CD4-positive, alpha-beta T cell (primary cell): ENCODE measurements at places on chromosomes 13 and 19.
A peak's percentile ranks its signal among the peaks of the same experiment; 100 is the strongest.

GRCh38 chr13:84096216-84096615, 213.9 kb upstream of the SLITRK1 start:
- no peak for DNase-seq
- no peaks in the 10 kb centered on the region for H3K27me3 ChIP-seq
- no peak overlapping the region for H3K27ac ChIP-seq
- no peaks in the 10 kb centered on the region for H3K36me3 ChIP-seq
- no peak overlapping the region for H3K4me3 ChIP-seq

DNA sequence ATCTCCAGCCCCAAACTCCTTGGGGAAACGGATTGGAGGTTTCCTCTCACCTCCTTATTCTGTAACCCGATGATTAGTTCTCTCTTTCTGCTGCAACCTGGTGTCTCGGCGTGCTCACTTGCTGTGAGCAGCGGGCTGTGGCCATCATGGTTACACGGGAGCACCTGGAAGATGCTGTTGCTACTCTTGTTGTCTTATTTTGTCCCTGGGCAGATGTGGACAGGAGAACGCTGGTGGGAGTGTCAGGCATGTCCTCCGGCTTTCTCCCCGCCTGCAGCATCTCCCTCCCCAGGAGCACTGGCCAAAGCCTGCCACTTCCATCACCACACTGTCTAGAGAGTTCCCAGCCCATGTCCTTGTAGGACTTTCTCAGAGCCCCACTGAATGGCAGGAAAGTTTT, 211.8 kb upstream of the ZNF536 start:
- peaks cover 2% of the 10 kb centered on the region for H3K27me3 ChIP-seq

DNA sequence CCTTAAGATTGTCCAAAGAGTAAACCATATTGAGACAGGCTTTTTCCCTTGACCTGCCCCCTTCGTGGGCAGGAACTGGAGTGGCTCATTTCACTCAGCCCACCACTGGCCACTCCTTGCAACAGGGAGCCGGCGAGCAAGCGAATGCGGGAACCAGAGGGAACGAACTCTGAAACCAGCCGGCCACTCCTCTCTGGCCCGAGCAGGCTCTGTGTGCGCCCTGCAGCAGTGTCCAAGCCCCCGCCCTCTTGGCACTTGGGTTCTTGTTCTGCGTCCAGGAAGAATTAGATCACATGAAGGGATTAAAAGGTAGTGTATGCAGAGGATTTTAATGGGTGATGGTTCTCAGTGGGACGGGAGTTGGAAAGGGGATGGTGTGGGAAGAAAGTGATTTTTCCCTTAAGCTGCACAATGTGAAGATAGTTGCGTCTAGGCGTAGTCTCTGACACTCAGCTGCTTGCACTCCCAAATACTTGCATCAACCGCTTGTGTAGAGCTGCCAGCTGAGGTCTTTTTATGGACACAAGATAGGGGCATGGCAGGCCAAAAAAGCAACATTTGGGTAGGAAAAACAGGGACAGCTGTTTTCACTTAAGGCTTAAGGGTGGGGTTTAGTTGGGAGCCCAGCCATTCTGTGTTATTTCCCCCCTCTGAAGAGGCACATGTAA, 1209.7 kb upstream of the PCDH20 start:
- H3K27me3 ChIP-seq = no peaks in the 10 kb centered on the region
- H3K36me3 ChIP-seq = no peaks in the 10 kb centered on the region
- H3K4me3 ChIP-seq = no peak overlapping the region
- no peaks in the 10 kb centered on the region for H3K4me1 ChIP-seq
- no peak overlapping the region for H3K27ac ChIP-seq
- no peak for DNase-seq

DNA sequence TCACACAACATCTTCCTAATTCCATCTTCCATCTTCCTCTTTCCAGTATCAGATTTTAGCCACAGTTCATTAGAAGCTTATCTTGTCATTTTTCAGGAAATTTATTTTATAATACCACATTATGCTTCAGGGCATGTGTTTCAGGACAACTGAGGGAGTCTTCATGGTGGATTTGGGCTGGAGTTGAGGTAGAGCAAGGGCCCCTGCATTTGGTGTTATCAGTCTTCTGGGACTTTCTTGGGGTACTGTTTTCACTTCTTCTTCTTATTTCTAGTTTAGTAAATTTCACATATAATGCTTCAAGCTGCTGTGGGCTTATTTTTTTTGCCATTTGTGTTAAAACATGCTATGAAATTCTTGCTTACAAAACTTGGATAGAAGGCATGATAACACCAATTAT, 188.7 kb downstream of the LHFPL6 start:
- H3K27ac ChIP-seq = no peak overlapping the region
- DNase-seq = no peak
- no peak overlapping the region for H3K4me3 ChIP-seq
- peaks cover 8% of the 10 kb centered on the region for H3K27me3 ChIP-seq
- H3K4me1 ChIP-seq = no peaks in the 10 kb centered on the region

- peak overlapping the region; percentile 85 for H3K27ac ChIP-seq
- H3K27me3 ChIP-seq = no peaks in the 10 kb centered on the region
- H3K4me3 ChIP-seq = no peak overlapping the region
- peak; percentile 80 for DNase-seq
Measured at GRCh38 chr19:18023622-18024251, 15.8 kb downstream of the ARRDC2 start.

DNA sequence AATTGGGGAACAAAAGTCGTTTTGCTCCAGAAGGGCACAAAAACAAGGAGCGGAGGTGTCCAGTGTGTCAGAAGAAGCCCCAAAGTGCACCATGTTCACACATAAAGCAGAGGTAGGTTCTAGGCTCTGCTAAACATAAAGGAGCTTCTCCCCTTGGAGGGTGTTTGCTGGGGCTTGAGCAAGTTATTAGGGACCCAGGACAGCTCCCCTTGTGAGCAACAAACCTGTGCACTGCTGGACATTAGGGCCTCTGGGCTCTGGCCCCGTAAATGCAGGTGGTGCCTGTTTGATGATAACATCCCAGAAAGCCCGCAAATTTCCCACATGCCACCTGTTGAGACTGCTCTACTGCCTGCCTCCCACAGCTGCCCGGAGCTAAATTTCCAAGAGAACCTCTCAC, 10.8 kb downstream of the RCN3 start:
- peaks cover 3% of the 10 kb centered on the region for H3K36me3 ChIP-seq
- no peak overlapping the region for H3K27ac ChIP-seq
- peaks cover 24% of the 10 kb centered on the region for H3K4me1 ChIP-seq
- H3K4me3 ChIP-seq = no peak overlapping the region
- no peaks in the 10 kb centered on the region for H3K27me3 ChIP-seq
- DNase-seq = no peak
